Right lobe of liver (tissue), 6 donors: ENCODE measurements at places on chromosomes 5 and 9.

DNA sequence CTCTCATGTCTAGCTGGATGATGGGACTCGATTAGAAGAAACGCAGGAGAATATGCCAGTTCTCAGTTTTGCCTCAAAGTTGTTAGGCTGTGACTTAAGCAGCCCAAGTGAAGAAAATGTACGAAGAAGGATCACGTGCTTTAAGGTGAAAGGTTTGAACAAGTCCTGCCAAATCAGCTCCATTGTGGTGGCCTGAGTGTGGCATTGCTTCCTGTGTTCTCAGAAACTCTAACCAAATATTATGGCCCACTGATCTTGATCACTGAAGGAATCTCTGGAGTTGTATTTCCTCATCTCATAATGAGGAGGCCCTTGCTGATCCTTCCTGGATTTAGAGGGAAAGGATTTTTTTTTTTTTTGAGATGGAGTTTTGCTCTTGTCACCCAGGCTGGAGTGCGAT is 44.0 kb downstream of the OTULIN start:
- H3K4me1 ChIP-seq: no peaks in the 10 kb centered on the region
- no peak for DNase-seq
- no peaks in the 10 kb centered on the region for H3K27me3 ChIP-seq
- no peak overlapping the region for H3K4me3 ChIP-seq
- H3K27ac ChIP-seq: peak overlapping the region; percentile 49

- H3K27me3 ChIP-seq: no peaks in the 10 kb centered on the region
- DNase-seq: no peak
- H3K36me3 ChIP-seq: no peaks in the 10 kb centered on the region
Observed at GRCh38 chr9:89984214-89984613, 379.4 kb downstream of the GADD45G start.

DNA sequence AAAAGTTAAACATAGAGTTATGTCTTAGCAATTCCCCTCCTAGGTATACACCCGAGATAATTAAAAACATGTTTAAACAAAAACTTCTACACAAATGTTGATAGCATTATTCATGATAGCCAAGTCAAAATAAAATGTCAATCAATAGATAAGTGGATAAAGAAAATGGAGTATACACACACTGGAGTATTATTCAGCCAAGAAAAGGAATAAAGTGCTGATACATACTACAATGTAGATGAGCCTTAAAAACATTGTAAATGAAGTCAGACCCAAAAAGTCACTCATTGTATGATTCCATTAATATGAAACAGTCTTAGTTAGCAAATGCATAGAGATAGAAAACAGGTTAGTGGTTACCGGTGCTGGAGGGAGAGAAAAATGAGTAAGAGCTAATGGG is 34.3 kb upstream of the SHB start:
- H3K4me1 ChIP-seq: no peaks in the 10 kb centered on the region
- H3K36me3 ChIP-seq: no peaks in the 10 kb centered on the region
- no peaks in the 10 kb centered on the region for H3K27me3 ChIP-seq

- no peak for DNase-seq
- no peaks in the 10 kb centered on the region for H3K4me1 ChIP-seq
- H3K4me3 ChIP-seq: no peak overlapping the region
Observed at GRCh38 chr9:123191260-123191659, 77.1 kb downstream of the STRBP start.

DNA sequence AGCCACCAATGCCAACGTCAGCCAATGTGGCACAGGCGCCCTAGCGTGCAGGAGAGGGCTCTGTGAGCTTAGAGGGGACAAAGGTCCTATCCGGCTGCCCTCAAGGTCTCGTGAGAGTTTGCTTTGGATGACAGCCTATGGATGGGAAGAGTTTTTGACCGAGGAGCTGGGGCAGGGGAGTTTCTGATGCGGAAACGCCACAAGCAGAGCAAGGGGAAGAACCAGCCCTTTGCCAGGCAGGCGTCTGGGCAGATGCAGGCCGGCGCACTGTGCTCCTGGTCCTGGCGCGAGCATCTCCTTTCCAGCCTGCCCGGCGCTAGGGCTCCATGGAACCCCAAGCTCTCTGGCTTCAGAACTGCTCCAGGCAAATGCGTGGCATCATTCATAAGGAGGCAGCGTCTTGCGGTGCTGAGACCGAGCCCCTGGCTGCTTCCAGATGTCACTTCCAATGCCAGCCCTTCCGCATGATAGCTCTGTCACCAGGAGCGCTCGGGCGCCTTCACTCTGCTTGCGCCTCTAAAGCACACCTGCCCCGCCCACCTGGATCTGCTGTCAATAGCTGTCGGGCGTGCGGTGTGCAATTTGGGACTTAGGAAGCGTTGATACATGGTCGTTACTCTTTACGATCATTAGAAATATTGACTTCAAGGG is 374.9 kb upstream of the IRX1 start:
- no peaks in the 10 kb centered on the region for H3K36me3 ChIP-seq
- no peak overlapping the region for H3K4me3 ChIP-seq
- H3K27me3 ChIP-seq: no peaks in the 10 kb centered on the region
- no peaks in the 10 kb centered on the region for H3K4me1 ChIP-seq
- no peak overlapping the region for H3K27ac ChIP-seq

GRCh38 chr9:123727332-123727731 is 202.6 kb downstream of the DENND1A start:
- no peaks in the 10 kb centered on the region for H3K36me3 ChIP-seq
- H3K4me1 ChIP-seq: peaks cover 10% of the 10 kb centered on the region
- no peaks in the 10 kb centered on the region for H3K27me3 ChIP-seq
- H3K27ac ChIP-seq: no peak overlapping the region
- H3K4me3 ChIP-seq: no peak overlapping the region

DNA sequence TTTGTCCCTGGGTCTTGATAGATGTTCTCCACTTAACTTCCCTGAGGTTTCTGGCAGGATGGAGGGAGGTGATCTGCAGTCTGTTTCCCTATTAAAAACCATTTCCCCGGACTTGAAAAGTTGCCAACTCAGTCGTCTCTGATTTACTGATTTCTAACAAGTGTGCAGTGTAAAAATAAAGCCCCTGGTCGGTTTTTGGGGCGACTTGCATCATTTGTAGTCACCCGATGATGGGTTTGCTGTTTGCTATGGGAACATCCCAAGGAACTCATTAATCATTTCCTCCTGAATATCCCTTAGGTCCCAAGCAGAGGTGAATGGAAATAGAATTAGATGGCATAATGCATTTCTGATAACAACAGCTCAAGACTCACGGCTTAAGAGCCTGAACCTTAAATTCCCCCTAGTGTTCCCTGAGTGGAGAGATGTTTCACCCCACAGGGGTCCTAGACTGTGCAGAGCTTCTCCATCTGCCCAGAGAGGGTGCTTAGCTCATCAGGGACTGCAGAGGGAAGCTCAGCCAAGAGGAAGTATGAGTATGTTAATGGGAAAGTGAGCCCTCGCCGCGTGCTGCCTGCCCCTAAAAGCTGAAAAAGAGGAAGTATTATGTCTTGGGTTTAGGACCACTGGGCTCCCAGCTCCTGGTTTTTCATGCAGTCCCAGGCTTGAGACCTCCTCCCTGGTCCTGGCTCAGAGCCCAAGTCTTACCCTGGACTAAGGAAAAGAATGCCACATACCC is 115.1 kb upstream of the DAP start:
- H3K27ac ChIP-seq: no peak overlapping the region
- H3K27me3 ChIP-seq: no peaks in the 10 kb centered on the region
- H3K36me3 ChIP-seq: no peaks in the 10 kb centered on the region
- no peak overlapping the region for H3K4me3 ChIP-seq
- no peak for DNase-seq
